ENCODE measurements at places on chromosomes 11 and 22.

DNA sequence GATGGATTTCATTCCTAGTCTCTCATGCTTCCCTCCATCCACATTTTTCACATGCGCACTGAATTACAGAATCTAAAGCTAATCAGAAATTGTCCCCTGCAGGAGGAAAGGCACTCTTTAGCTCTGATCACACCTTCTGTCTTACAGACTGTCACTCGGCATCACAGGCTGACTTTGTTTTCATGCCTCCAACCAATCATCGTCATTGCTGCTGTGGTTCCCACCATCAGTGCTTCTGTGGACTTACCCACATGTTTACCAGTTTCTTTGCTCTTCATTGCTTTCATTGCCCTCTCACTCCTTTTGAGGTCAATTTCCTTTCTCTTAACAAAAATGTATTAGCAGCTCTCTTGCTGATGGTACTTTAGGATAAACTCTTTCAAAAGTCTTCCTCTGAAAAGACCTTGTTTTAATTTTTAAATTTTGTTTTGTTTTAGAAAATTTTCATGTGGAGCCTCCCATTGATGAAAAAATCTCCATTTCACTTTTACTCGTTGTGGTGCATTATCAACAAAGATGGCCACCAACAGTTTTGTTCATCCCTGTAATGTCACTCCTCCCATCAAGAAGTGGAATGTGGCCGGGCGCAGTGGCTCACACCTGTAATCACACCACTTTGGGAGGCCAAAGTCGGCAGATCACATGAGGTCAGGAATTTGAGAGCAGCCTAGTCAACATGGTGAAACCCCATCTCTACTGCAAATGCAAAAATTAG, 20.2 kb upstream of the TREH start:
- DNase-seq = no peak

- no peak for DNase-seq
Observed at GRCh38 chr22:50220603-50221409, 20.0 kb downstream of the SELENOO start.

DNA sequence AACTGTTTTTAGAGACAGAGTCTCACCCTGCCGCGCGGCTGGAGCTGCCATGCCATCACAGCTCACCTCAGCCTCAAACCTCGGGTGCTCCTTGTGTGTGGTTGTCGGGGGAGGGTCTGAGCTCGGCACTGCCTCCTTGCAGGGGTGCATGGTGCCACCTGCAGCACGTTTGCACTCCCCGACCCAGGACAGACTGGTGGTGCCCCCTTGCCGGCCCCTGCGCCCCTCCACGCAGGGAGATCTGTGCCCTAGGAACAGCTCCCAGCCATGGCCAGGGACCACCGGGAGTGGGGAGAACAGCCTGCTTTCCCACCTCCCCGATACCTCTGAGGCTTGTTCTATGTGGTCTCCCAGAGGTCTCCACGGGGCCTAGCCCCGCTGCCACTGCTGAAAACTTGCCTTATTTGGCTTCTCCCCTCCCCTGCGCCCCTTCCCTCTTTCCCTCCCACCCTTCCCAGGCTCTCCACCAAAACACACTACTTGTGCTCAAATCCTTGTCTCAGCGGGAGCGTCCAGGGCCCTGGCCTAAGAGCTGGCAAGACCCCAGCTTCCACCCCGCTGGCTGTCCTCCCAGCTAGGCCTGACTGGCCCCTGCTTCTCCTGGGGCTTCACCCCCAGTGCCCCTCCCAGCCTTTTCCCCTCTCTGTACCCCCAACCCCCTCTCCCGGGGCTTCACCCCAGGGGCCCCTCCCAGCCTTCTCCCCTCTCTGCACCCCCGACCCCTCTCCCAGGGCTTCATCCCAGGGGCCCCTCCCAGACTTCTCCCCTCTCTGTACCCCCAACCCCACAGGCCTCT, 13.4 kb upstream of the TPCN2 start:
- DNase-seq = no peak

DNA sequence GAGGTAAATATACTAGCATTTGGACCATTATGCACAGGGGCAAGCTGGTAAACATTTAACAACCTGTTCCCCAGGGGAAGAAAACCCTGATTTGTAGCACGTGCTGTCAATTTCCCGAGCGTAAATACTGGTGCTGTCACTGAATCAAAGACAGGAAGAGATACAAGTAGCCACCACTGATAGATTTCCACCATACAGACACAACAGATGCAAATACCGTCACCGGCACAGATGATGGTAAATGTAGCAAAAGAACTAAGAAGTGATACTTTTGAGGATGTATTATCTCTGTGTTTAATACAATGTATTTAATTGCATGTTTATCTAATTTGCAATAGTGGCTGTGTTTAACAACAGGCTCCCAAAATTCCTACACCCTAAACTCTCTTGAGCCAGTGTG, 39.6 kb downstream of the SHISAL1 start:
- no peak for DNase-seq

DNA sequence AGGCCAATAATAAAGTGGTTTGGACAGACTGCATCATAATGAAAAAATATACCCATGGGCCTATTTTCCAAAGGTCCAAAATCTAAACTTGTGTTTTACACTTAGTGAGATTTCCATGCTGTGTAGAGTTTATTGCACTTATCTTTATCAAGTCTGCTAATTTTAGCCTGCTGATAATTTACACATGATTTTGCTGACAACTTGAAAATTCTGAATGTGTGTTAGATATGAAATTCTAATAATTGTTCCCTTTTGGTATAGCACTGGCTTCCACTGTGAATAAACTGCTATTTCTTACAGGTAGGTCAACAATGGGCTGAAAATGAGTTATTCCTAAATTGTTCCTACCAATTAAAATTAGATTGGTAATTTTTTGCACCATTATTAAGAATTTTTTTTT, 589.1 kb upstream of the ANO3 start:
- DNase-seq = no peak

DNA sequence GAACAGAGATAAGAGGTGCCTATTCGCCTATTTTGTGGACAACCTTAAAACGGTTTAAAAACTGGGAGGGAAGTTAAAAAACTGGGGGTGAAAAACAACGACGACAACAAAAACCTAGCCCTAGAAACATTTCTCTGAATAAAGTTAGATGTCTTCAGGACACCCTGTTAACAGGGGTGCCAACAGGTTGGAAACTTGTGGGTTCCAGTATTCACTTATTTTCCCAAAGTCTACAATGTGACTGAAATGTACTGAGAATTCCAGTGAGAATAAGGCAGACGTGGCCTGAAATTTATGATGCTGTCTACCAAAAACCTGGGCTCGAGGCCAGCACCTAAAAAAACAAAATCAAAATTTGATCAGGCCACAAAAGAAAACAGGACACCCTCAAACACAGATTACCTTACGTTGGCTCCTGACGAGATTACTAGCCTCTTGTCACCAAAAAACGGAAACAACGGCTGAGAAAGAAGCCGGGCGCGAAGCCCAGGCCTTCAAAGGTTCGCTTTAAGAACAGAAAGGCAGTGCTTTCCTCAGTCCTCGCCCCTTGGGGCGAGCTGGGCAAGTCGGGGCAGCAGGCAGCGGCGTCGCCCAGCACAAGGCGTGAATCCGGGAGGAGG, 906 bp downstream of the CCDC90B start:
- no peak for DNase-seq

DNA sequence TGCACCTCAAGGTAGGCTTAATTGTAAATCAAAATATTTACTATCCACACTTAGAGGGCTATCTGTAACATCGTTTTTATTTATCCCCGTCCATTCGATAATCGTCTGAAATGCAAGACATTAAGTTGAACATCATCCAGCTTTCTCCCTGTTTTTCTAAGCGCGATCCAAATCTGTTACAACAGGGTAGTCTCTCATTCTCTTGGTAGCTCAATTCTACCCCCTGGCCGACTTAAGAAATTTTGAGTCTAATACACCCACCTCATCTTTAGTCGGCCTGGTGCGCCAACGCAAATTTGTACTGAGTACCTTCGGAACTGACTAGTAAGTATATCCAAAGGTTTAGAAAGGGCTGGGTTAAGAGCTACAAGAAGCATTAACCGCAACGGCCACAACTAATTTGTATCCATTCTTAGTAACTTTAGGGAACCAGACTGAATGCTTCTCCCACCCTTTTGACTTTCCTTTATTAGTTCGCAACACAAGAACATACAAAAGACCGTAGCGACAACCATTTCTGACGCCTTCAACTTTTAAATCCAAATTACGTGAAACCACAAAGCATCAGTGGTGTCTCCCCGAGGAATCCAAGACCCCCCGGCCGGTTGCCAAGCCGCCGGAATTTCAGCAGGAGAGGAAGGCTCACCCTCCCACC, 1.0 kb upstream of the ZNF143 start:
- no peak for DNase-seq

DNA sequence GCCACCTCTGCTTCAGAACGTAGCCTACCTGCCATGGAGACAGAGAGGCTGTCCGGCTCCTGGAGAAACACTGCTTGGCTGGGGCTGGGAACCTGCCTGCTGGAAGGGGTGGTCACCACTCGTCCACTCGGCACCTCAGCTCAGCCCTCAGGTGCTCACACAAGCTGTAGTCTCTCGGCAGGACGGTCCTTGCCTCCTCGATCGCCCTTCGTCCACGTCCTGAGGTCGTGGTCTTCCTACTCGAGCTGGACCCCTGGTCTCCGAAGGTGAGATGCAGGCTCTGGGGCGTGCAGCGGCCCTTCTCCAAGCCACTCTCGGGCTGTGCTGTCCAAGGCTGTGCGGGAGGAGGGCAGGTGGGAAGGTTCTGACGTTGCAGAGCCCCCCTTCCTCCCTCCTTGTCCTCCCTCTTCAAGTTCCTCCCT, at the start of gene TBX10:
TBX10 (minus strand) TSS at position 326 of the 422 bp plus-strand sequence; CDS start at position 35, 291 bp downstream.
- DNase-seq = no peak

GRCh38 chr11:44312876-44313275, 2.9 kb upstream of the ALX4 start:
- DNase-seq = no peak

GRCh38 chr11:98307827-98308491, 712.8 kb upstream of the CNTN5 start:
- DNase-seq = no peak

GRCh38 chr11:76748948-76749347, 34.2 kb upstream of the TSKU start:
- DNase-seq = no peak

GRCh38 chr11:133654630-133655212, 122.4 kb upstream of the OPCML start:
- DNase-seq = no peak

DNA sequence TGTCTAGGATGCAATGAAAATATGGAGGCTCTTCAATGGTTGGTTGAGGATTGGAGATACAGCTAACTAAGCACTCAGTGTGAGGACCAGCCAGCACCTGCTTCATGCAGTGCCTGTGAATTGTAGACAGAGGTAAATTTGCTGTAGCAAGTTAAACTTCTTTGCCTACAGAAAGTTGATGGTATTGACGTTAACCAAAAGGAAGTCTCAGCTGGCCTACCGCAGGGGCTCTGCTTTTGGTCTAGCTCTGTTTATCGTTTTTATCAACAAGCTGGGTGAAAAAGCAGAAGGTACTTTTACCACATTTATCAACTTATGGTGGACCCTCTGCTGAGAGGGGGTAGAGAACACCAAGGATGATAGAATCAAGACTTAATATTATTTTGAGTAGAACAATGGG, 51.6 kb downstream of the GRAMD1B start:
- no peak for DNase-seq

- DNase-seq = no peak
Observed at GRCh38 chr11:34957206-34957605, 40.8 kb downstream of the PDHX start.

- DNase-seq = no peak
Observed at GRCh38 chr11:27388869-27389268, 25.9 kb upstream of the CCDC34 start.

GRCh38 chr11:10943968-10944367, 86.1 kb upstream of the ZBED5 start:
- DNase-seq = no peak

- DNase-seq = no peak
Observed at GRCh38 chr11:34298871-34299270, 58.9 kb downstream of the ABTB2 start.

DNA sequence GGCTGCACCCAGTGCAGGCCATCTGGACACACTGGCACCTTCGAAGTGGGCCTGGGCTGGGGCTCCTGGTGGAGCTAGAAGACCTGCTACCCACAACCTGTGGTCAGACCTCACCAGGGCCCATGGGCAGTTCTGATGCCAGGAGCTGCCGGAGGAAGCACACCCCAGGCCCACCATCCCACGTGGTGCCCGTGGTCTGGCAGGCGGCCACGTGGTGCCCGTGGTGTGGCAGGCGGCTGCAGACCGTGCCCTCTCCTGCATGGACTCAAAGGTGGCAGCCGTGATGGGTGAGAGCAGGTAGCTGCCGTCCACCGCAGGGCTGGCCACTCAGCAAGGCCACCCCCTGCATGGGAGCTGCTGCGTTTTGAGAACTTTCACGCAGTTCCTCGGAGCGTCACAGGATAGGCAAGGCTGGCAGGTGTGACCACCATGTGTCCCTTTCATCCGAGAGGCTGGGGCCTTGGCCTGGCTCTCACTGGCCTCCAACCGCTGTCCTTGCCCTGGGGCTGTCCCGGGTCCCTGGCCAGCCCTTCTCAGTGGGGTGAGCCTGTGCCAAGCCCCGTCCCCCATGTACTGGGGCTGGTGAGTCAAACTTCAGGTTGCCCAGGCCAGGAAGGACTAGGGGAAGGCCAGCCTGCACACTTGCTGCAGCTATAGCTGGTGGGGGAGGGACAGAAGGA, 3.9 kb upstream of the IL17REL start:
- DNase-seq = no peak

GRCh38 chr11:3796346-3796745, 1.0 kb downstream of the NUP98 start:
- DNase-seq = no peak

DNA sequence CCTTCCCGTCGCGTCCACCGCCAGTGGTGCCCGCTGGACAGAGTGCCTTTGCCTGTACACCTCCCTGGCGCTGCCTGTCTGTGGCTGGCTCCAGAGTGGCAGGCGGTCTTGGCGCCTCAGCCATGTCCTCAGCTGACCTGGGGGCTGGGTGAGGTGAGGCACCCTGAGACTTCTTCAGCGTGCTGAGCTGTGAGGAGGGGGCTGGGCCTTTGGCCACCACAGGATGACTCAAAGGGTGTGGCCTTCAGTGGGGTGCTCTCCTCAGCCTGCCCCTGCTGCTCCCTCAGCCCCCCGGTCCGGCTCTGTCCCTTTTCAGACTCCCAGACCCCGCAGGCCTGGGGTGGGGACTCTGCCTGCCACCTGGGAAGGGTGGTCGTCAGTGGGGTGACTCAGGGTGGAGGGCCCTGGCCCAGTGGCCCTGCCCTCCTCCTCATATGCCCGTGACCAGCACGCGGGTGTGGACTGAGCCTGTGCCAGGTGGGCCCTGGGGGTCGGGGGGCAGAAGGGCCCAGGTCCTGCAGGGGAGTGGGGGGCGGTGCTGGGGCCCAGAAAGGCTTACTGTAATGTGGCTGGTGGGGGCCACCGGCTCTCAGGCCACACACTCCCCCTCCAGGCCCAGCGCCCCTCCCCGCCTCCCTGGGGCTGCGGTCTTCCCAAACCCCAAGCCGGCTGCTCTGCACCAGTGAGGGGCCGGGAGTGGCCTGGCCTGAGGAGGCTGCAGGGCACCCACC, 15.9 kb downstream of the CRELD2 start:
- no peak for DNase-seq

DNA sequence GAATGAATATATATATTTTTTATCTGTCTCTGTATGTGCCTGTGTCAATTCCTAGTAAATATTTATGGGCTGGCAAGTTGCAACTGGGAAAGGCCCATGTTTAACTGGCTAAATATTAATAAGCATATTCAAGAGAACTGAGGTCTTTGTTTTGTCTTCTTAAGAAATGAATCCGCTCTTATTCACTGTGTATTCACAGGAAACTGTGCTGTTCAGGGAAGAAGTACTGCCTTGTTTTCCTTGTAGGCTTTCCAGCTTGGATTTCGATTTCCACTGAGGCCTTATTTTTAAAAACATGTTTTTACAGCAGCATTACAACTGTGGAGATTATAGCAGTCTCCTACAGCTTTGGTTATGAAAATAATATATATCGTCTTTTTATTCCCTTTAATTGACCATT, 64.7 kb downstream of the LDLRAD3 start:
- DNase-seq = no peak

Measured in NCI-H510A (cell line).